ENCODE measurements at places on chromosomes 16 and 17. TPM values are rescaled to one million over a fixed set of nuclear protein-coding genes. Genes with fewer than 3 reads are reported as not detected.

TMEM208 gene
- 25.6 TPM for total RNA-seq

TNFRSF12A gene
- total RNA-seq, result 156 TPM

SDR42E2 gene
- total RNA-seq, result 0.05 TPM

EXOSC6 gene
- total RNA-seq, result 19.3 TPM

- no peak overlapping the region for H3K4me3 ChIP-seq
- no peaks in the 10 kb centered on the region for H3K27me3 ChIP-seq
- DNase-seq, result no peak
These were observed 145.2 kb downstream of the CLEC16A start for GRCh38 chr16:11089504-11090124.

DNA sequence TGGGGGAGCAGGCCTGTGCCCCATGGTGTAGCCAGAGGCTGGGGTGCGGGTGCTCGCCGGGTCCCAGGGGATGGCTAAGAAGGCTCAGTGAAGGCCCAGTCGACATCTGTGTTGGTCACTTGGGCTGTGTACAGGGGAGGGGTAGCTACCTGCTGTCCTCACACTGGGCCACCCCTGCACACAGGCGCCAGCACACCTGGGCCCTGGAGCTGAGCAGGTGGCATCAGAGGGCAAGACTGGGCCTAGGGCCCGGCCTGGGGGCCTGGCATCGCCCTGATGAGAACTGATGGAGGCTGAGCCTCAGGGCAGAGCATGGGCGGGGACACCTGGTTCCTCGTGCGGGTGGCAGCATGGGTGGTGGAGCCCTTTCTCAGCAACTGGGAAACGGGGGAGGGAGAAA lies 870 bp upstream of the CTRB2 start:
- no peaks in the 10 kb centered on the region for H3K36me3 ChIP-seq
- no peaks in the 10 kb centered on the region for H3K27me3 ChIP-seq
- H3K4me1 ChIP-seq, result no peaks in the 10 kb centered on the region
- H3K27ac ChIP-seq, result no peak overlapping the region
- no peak overlapping the region for H3K4me3 ChIP-seq

DNA sequence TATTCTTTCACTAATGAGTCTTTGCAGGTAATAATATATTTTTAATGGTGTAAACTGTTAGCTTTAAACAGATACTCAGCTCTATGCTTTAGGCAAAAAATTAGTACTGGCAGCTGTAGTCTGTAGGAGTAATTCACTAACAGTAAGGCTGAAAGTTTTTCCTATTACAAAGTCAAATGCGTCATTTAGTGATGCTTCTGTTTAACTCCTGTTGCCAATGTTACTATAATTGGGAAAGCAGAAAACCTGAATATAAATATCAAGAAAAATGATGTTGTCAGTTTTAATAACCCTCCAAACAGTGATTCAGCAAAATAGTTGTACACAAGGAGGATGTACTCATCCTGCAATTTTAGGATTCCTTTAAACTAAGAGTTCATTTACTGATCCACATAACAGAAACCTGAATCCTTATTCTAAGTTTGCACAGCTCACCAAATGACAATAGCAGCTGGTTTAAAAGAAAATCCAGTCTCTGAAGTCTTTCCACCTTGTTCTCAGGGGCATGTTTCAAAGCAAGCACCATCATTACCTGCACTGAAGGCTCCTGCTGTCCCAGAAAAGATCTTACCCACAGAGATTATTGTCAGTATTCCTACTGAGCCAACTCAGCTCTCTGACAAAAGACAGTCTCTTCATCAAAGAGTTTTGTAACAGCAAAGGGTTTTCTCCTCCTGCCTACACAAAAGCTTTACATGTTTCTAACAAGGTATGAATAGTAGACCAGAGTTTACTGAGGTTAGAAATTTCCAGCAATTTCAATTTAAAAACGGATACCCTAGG lies 4.2 kb downstream of the CDR2 start:
- no peak for DNase-seq
- H3K4me1 ChIP-seq, result peaks cover 38% of the 10 kb centered on the region
- peaks cover 8% of the 10 kb centered on the region for H3K36me3 ChIP-seq
- H3K27ac ChIP-seq, result peak overlapping the region; percentile 14
- H3K4me3 ChIP-seq, result no peak overlapping the region

DNA sequence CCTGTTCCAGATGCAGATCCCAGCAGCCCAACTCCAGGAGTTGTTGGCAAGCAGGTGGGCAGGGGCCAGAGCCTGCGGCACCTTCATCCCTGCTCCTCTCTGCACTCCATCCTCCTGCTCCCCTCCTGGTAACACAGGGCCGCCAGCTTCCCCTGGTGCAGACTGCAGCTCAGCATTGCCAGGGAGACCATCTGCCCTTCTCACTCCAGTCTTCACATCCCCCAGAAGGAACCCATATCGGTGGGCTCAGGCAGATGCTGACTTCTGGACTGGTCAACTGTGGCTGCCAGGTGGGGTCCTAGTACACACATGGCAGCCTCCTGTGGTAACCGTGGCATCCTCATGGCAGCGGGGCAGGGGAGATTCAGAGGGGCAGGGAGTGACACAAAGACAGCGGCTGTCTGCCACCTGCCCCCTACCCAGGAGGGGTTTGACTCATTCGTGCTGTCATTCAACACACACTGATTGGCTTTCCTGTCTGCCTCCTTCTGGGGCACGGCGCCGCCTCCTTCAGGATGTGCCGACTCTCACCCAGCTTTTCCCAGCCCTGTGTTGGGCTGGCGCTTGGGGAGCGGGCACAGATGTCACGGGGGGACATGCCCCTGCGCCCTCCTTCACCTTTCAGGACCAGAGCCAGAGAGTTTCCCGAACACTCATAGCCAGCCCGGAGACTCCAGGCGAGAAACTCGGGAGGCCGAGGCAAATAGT lies 120.9 kb downstream of the CMIP start:
- peaks cover 48% of the 10 kb centered on the region for H3K4me1 ChIP-seq
- no peak overlapping the region for H3K27ac ChIP-seq
- H3K27me3 ChIP-seq, result no peaks in the 10 kb centered on the region
- H3K36me3 ChIP-seq, result no peaks in the 10 kb centered on the region

- no peak for DNase-seq
- H3K4me1 ChIP-seq, result peaks cover 4% of the 10 kb centered on the region
- H3K36me3 ChIP-seq, result no peaks in the 10 kb centered on the region
- H3K27ac ChIP-seq, result no peak overlapping the region
- no peak overlapping the region for H3K4me3 ChIP-seq
- no peaks in the 10 kb centered on the region for H3K27me3 ChIP-seq
These were observed 368.0 kb downstream of the FOXL1 start for GRCh38 chr16:86946396-86946795.

DNA sequence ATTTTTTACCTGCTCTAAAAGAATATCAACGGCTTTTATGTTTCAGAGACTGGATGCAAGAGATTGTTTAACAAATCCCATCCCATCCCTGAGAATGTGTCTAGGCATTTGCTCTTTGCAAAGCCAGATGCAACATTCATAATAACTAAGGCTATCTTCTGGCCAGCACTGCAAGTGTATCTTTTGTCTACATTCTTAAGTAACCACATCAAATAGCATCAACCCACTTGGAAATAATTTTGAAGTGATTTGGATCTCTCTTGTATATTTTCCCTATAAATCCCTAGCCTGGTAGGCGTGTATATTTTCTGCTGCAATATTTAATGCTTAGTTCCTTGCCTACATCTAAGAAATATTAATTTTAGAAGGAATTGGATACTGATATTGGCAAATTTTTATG lies 64.3 kb downstream of the PIGL start:
- H3K4me3 ChIP-seq, result no peak overlapping the region
- no peak overlapping the region for H3K27ac ChIP-seq
- H3K27me3 ChIP-seq, result no peaks in the 10 kb centered on the region
- peaks cover 14% of the 10 kb centered on the region for H3K4me1 ChIP-seq

DNA sequence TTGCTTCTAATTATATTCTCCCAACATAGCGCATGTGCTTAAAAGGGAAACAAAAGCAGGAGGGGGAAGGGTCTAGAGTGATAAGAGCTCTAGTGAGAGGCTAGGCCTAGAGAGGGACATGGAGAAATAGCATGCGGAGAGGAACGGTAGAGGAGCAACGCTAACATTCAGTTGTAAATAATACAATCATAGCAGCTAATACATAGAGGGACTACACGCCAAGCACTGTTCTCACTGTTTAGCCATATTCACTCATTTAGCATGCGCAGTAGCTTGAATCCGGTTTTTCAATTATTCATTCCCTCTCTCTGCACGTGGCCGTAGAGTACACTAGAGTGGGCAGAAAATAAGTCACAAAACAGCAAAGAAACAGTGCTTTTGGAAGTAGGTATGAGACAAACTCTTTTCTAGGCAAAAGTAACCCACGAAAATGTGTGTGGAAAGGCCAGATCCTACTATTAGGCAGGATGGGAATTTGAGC lies 1.7 kb upstream of the ALOX12 start:
- H3K4me1 ChIP-seq, result no peaks in the 10 kb centered on the region
- H3K27ac ChIP-seq, result no peak overlapping the region
- no peaks in the 10 kb centered on the region for H3K36me3 ChIP-seq
- no peak overlapping the region for H3K4me3 ChIP-seq
- no peak for DNase-seq

- no peak overlapping the region for H3K27ac ChIP-seq
- H3K4me3 ChIP-seq, result no peak overlapping the region
- DNase-seq, result no peak
These were observed 16.8 kb upstream of the CCL1 start for GRCh38 chr17:34379868-34380267.

GRCh38 chr16:57503366-57503765 lies 17.1 kb upstream of the DOK4 start:
- H3K4me3 ChIP-seq, result no peak overlapping the region
- H3K36me3 ChIP-seq, result no peaks in the 10 kb centered on the region
- H3K4me1 ChIP-seq, result no peaks in the 10 kb centered on the region
- H3K27me3 ChIP-seq, result no peaks in the 10 kb centered on the region
- H3K27ac ChIP-seq, result no peak overlapping the region

GRCh38 chr16:10581507-10581906 lies 1.1 kb upstream of the EMP2 start:
- H3K27ac ChIP-seq, result no peak overlapping the region
- no peak overlapping the region for H3K4me3 ChIP-seq
- H3K4me1 ChIP-seq, result peaks cover 7% of the 10 kb centered on the region
- H3K36me3 ChIP-seq, result no peaks in the 10 kb centered on the region
- H3K27me3 ChIP-seq, result peaks cover 8% of the 10 kb centered on the region

GRCh38 chr17:78903101-78903779 lies at the start of gene CEP295NL:
Gene CEP295NL (minus strand): TSS chr17:78903201. CDS start chr17:78901828, 1,373 bp downstream.
- H3K27me3 ChIP-seq, result no peaks in the 10 kb centered on the region
- no peaks in the 10 kb centered on the region for H3K36me3 ChIP-seq
- H3K27ac ChIP-seq, result no peak within 1 kb of the TSS

- H3K27ac ChIP-seq, result no peak overlapping the region
- no peaks in the 10 kb centered on the region for H3K27me3 ChIP-seq
- no peaks in the 10 kb centered on the region for H3K36me3 ChIP-seq
- no peaks in the 10 kb centered on the region for H3K4me1 ChIP-seq
- no peak for DNase-seq
These were observed 86.1 kb upstream of the RBFOX1 start for GRCh38 chr16:7246578-7246977.

GRCh38 chr16:13436641-13437412 lies 483.1 kb upstream of the ERCC4 start:
- no peaks in the 10 kb centered on the region for H3K4me1 ChIP-seq
- H3K36me3 ChIP-seq, result no peaks in the 10 kb centered on the region
- H3K4me3 ChIP-seq, result no peak overlapping the region
- H3K27me3 ChIP-seq, result no peaks in the 10 kb centered on the region

DNA sequence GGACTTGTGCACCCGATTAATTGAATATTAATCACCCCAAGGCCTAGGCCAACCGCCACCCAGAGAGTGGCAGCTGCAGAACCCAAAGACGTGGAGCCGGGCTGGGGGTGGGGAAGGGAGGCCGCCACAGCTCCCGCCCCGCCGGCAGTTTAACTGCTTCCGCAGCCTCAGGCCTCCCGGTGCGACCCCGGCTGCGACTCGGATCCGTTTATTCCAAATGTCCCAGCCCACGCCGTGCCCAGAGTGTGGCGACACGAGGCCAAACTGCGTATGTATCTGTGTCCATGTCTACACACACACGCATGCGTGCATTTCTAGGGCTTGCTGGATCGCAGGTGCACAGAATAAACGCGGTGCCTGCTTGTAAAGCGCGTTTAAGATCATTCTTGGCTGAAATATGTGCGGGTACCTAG lies 802 bp upstream of the TOB1 start:
- H3K4me3 ChIP-seq, result peak overlapping the region; percentile 96
- H3K27ac ChIP-seq, result peak overlapping the region; percentile 99
- H3K27me3 ChIP-seq, result no peaks in the 10 kb centered on the region
- peaks cover 18% of the 10 kb centered on the region for H3K36me3 ChIP-seq
- peaks cover 29% of the 10 kb centered on the region for H3K4me1 ChIP-seq

GRCh38 chr16:61812251-61812650 lies 224.0 kb downstream of the CDH8 start:
- no peaks in the 10 kb centered on the region for H3K27me3 ChIP-seq
- no peak overlapping the region for H3K4me3 ChIP-seq
- no peaks in the 10 kb centered on the region for H3K4me1 ChIP-seq
- DNase-seq, result no peak
- no peak overlapping the region for H3K27ac ChIP-seq

DNA sequence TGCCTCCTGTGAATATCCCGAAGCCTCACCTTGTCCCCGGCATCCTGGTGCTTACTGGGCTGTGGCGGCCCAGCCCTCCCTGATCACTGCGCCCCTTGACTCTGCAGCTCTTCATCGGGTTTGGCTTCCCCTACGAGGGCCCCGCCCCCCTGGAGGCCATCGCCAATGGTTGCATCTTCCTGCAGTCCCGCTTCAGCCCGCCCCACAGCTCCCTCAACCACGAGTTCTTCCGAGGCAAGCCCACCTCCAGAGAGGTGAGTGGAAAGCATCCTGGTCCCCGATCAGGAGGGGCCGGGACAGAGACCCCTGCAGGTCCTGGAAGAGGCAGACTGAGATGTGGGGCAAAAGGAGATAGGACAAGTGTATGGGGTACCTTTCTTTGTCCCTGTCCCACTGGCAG lies 72.1 kb downstream of the MGAT5B start:
- no peaks in the 10 kb centered on the region for H3K36me3 ChIP-seq
- H3K27ac ChIP-seq, result no peak overlapping the region
- H3K27me3 ChIP-seq, result no peaks in the 10 kb centered on the region
- no peaks in the 10 kb centered on the region for H3K4me1 ChIP-seq

DNA sequence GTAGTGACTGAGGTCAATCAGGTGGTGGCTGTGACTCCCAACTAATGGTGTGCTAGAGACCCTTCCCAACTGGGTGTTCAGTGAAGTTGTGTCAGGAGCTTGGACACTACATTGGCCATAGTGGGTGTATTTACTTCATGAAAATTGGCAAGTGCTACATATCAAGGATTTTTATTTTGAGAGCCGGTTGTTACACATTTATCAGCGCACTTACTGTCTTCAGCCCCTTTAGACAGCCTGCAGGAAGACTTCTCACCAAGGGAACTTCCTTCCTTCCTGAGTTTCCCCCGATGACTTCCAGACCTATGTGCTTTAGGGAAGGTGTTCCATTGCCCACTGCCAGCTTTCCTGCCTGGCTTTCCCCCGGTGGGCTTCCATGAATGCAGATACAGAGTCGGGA lies 261.2 kb downstream of the CBLN1 start:
- no peak for DNase-seq
- H3K4me3 ChIP-seq, result no peak overlapping the region
- no peaks in the 10 kb centered on the region for H3K27me3 ChIP-seq
- H3K4me1 ChIP-seq, result peaks cover 15% of the 10 kb centered on the region
- no peaks in the 10 kb centered on the region for H3K36me3 ChIP-seq
- H3K27ac ChIP-seq, result no peak overlapping the region
